ENCODE measurements at places on chromosomes 16 and 17.
A peak's percentile ranks its signal among the peaks of the same experiment; 100 is the strongest.

DNA sequence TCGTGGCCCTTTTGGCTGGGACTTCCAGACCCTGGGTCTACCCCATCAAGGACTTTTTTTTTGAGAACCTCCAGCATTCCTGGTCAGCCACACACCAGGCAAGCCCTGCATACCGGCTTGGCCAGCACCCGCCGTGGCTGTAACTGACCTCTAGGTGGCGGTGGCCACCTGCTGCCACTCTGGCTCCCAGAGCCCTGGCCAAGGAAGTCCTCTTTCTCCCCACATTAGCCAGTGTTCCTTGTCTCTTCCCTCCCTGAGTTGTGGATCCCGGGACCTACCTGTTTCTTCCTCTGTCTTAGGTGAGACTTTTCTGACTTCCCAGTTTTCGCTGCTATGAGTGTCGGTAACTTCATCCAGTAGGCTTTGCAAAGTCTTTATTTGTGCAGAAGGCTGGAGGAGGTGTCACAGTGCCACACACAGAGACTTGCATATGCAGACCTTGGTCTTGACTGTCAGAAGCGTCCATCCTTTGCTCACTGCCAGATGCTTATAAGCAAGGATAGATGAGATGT lies 348.3 kb downstream of the CPPED1 start:
- peak; percentile 41 for DNase-seq

- DNase-seq: no peak
These were observed 153.4 kb upstream of the SDK2 start for GRCh38 chr17:73797594-73798110.

- DNase-seq: no peak
These were observed 1.9 kb upstream of the MTSS2 start for GRCh38 chr16:70687671-70688245.

DNA sequence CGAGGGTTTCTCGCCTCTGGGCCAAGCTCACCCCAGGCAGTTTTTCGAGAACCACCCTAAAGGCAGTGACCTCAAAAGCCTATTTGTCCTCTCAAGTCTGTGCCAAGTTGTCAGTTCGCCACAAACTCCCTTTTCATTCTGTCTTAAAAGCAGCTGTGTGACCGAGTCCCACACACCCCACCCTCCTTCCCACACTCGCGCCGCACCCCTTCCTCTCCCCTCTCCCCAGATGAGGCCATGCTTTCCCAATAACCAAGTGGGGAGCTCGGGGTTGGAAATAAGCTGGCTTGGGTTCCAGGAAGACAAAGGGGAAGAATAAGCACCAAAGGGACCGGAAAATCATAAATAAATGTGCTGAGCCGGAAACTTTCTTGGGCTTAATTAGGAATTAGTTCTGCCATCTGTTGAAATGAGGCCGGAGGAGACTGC lies 36.7 kb downstream of the GRIN2C start:
- no peak for DNase-seq

- no peak for DNase-seq
These were observed 23.3 kb downstream of the LYRM1 start for GRCh38 chr16:20923876-20924275.

DNA sequence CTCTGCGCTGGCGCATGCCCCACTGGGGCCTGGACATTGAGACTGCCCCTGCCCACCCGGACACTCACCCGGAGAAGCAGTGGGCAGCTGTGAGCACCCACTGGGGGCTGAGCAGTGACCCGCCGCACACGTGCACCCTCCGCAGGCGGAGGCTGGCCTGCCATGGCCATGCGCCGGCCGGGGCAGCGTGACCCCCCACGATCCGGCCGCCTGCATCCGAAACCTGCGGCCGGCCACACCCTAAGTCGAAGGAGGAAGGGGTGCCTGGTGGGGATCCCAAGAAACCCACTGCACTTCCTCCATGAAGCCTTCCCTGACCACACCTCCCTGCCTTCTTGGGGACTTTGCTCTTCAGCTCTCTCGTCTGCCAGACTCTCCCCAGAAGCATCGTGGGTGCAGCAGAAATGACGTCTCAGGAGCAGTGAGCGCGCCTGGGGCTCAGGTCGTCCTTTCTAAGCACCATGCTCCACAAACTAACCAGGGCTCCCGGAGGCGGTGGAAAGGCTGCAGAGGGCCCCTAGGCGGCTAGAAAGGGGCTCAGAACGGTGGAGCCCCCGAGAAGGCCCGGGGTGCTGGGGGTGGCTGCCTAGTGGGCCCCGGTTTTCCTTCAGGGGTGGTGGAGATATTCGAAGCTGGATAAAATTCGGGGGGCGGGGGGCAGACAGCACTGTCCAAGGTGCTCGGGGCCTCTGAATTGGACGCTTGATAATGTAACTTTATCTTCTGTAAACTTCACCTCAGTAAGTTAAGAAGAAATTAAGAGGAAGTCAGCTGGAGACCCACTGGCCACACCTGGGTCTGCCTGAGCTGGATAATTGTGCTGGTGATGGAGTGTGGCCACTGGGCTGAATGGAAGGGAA lies 1.5 kb downstream of the TPSG1 start:
- DNase-seq: peak; percentile 14

GRCh38 chr17:44792276-44792675 lies 33.5 kb downstream of the ADAM11 start:
- no peak for DNase-seq

DNA sequence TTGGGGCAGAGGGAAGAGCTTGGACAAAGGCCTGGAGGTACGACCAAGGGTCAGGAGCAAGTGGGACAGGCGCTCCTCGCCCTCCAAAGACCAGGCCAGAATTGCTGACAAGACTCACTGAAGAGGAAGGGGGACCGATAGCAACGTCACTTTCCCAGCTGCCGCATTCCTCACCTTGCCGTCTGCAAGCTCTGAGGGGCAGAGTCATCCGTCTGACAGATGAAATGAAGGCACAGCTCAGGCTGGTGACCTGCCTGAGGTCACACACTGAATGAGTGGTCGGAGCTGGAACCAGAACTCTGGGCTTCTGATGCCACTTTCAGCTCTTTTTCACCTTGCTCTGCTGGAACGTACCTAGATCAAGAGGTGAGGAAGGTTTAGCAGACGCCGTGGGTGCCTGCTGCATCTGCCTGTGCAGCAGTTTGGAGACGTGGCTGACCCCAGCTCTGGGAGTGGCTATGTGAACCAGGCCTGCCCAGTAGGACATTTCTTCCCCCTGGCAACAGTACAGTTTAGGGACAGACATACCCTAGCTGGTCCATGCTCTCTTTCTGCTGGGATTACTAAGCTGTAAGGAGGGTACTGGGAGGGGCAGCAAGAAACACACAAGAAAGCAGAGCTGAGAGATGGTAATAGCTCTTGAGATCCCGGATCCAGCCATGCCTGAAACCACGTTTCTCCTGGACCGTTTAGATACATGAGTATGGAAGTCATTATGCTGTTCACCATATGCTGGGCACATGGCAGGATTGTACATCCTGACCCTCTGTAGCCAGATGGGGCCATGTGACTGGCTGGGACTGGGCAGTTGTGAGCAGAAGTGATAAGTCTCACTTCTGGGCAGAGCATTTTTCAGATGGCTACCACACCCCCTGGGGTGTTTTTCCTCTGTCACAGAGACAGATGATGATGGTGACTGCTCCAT lies 50.9 kb downstream of the IL21R start:
- DNase-seq: peak; percentile 31

DNA sequence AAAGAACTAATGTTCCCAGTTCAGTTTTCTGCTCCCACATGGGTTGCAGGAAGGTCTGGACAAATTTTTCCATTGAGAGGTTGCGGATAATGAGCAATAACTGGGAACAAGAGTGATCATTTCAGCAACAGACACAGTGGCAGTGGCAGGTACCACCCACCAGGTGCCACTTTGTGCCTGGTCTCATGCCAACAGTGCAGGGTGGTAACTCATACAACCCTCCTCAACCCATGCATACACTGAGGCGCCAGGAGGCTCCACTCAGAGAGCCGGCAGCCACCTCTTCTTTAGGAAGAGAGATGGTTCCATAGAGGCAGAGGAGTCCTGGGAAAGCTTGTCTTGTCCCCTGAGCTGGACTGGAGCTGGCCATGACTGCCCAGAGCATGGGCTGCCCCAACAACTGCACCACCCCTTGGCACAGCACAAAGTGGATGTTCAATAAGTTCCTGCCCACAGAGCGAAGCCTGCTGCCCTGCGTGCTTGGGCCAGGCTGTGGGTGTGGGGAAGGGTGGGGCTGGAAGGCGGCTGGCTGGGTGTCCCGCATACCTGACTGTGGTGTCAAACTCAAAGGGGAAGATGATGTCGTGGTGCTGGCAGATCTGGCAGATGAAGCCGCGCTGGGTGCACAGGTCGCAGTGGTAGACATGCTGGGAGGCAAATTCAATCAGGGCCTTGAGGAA lies 6.4 kb upstream of the ARHGAP27 start:
- no peak for DNase-seq

- DNase-seq: no peak
These were observed 5.1 kb downstream of the MMP25 start for GRCh38 chr16:3051494-3051893.

DNA sequence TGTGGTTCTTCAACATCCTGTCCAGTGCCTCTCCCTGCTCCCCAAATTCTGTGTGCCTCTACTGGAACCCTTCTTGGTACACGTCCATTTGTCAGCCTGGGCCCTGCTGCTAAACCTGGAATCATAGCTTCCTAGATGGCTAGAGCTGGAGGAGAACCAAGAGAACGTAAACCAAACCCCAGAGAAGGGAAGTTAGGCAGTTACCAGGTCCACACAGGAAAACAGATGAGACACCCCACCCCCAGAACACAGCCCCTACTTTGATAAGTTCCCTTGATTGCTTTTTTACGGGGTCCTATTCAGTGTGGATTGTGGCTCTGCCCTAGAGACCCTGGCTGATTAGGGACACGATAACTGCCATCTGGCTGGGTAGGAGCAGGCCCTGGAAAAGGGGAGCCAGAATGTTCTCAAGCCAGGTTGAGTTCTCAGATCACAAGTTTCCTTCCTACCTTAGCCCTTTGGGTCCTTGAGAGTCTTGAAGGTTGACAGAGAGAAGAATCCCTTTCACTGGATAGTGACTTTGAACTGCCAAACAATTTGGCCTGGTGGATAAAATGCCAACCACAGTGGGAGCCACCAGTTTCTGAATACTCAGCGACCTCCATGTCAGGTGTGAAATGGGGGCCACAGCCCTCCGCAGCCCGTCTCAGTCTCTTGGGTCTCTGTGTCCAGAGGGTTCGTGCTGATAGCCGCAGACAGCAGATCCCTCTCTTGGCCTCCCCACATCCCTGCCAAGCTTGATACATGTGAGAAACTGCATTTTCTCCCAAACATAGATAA lies 7.9 kb downstream of the TBX4 start:
- no peak for DNase-seq

GRCh38 chr16:75218256-75219076 lies at the start of gene CTRB1:
Gene CTRB1 (plus strand): TSS chr16:75218988. CDS start chr16:75219008, 20 bp downstream.
- DNase-seq: no peak

- DNase-seq: no peak
These were observed 10.5 kb downstream of the HSBP1 start for GRCh38 chr16:83818276-83818675.

GRCh38 chr16:50521246-50521900 lies 26.8 kb upstream of the NKD1 start:
- DNase-seq: no peak

DNA sequence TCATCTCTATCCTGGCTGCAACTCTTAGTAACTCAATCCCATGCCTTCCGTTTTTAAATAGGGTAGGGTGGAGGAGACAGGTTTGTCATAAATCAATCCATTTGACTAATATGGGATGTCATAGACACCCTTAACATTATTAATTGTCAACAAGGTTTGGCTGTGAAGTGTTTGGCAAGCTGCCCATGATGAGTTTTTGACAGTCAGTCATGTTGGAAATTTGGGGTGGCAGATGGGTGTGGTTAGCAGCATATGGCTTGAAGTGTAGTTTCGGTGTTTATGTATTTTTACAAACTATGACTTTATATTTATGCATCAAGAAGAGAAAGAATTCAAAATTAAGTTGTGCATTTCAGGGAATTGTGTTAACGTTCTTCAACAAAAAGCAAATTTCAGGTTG lies 221.8 kb upstream of the CDH5 start:
- DNase-seq: no peak

- DNase-seq: no peak
These were observed 1327.5 kb upstream of the CDH8 start for GRCh38 chr16:63363738-63364137.

GRCh38 chr17:76646712-76647111 lies 3.2 kb upstream of the ST6GALNAC1 start:
- no peak for DNase-seq

GRCh38 chr16:26700250-26700649 lies 366.5 kb upstream of the C16orf82 start:
- no peak for DNase-seq

- DNase-seq: no peak
These were observed 33.4 kb downstream of the CMIP start for GRCh38 chr16:81477697-81478693.

DNA sequence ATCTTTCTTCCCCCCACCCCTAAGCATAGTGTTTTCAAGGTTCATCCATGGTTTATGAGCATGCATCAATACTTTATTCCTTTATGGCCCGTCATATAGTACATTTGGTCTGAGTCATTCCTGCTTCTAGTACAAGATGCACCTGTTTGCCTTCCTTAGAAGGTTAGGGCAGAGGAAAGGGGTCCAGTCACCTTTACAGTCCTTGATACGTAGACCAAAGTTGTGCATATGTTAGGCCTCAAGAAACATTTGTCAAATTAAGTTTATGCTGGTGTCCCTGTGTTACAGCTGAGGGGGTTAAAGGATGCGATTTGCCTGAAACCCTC lies 1.4 kb downstream of the CYB5D2 start:
- DNase-seq: no peak

GRCh38 chr17:1002412-1002753 lies 5.5 kb downstream of the TIMM22 start:
- DNase-seq: no peak

- DNase-seq: no peak
These were observed 235.0 kb upstream of the ERCC4 start for GRCh38 chr16:13684819-13685563.

DNA sequence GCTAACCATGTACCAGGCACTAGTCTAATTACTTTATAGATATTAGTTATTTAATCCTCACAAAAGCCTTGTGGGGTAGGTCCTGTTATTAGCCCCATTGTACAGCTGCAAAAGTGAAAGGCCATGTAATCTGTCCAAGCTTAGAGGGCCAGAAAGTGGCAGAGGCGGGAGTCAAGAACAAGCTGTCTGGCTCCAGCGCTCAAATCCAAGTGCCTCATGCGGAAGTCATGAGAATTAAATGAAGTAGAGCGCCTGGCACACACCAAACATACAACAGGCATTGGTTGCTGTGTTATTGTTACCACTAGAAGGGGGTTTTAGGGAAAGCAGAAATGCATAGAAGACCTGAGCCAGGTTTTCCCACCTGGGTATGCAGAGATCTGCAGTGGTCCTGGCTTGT lies 1.2 kb downstream of the AQP8 start:
- DNase-seq: no peak

All from hematopoietic multipotent progenitor cell treated with erythropoietin and hydrocortisone succinate and interleukin-3 and kit ligand, for 8 days (in vitro differentiated cells).